ENCODE measurements at places on chromosomes 6 and 20.

- DNase-seq = no peak
These were observed 89.3 kb downstream of the JPH2 start for GRCh38 chr20:44097521-44098255.

- no peak for DNase-seq
These were observed 34.7 kb downstream of the AAR2 start for GRCh38 chr20:36270744-36271638.

GRCh38 chr20:51864967-51865366 is 62.6 kb upstream of the SALL4 start:
- DNase-seq = no peak

GRCh38 chr6:155454471-155454870 is 1.2 kb downstream of the NOX3 start:
- DNase-seq = no peak

GRCh38 chr20:34185766-34186620 is 55.2 kb upstream of the ASIP start:
- DNase-seq = no peak

DNA sequence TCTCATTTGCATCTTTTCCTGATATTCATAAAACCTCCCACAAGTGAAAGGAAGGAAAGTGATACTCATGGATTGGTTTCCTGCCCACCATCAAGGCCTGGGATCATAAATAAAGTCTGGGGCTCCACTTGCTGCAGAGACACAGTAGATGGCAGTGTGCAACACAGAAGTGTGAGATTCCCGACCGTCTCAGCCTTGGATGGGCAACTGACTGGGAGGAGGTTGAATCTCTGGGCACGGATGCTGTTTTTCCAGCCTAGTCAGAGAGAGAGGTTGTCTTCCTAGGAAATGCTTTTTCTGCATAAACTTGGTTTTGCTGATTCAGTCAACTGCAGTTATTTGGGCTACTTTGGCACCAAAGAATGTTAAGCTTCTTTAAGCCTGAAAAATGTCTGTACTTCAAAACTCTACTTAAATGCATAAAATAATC is 9.9 kb upstream of the RFPL4B start:
- no peak for DNase-seq

DNA sequence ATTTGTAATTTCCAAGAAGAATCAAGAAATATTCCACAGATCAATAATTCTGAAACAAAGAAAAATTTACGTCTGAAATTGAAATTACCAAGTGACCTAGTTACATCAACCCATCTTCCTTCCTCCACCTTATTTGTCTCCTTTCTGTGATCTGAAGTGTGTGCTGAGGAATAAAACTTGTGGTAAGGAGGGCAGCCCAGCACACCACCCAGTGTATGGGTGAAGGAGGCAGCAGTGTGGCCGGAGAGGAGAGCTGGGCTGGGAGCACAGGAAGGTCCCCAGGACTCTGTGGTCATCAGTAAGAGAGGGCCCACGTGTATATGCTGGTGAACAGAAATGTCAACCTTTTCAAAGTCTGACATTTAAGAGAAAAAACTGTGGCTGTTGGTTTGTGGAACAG is 11.3 kb upstream of the CCR6 start:
- DNase-seq = no peak

DNA sequence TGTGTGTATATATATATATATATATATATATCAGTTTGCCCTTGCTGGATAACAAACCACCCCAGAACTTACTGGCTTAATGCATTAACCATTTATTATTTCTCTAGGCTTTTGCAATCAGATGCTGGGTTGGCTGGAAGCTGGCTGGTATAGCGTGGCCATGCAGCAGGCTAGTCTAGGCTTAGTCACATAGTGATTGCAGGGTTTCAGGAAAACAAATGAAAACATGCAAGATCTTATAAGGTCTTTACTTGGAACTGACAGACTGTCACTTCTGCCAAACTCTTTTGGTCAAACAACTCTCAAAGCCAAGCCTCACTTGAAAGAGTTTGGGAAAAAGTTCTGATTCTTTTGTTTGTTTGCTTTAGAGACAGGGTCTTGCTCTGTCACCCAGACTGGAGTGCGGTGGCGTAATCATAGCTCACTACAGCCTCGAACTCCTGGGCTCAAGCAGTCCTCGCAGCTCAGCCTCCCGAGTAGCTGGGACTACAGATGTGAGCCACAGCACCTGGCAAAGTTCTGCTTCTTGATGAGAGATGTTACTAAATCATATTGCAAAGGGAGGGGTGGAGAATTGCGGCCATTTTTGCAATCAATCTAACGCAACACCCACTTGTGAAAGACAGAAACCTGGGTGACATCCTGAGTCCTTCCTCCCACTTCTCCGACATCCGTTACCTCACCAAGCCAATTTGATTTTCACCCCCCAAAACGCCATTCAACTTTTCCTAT is 74.6 kb upstream of the RNF24 start:
- no peak for DNase-seq

GRCh38 chr20:50580016-50580747 is 70.0 kb downstream of the PTPN1 start:
- DNase-seq = no peak

GRCh38 chr6:4280707-4281106 is 145.3 kb upstream of the ECI2 start:
- no peak for DNase-seq

DNA sequence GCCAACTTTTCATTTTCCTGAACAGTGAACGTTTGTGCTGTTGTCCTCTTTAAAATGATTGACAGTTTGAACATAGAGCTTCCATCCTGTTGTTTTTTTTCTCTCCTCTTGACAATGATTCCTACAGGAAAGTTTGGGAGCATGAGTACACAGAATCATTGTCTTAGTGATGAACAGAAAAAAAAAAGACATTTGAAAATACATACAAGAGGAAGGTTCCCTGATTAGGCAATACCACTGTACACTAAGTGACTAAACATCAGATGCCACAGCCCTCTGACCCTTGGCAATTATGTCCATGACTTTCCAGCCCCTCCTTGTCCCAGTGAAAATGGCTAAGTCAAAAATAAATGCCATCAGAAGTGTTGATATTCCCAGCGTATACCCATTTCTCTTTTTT is 71.5 kb downstream of the RTN4IP1 start:
- DNase-seq = no peak

DNA sequence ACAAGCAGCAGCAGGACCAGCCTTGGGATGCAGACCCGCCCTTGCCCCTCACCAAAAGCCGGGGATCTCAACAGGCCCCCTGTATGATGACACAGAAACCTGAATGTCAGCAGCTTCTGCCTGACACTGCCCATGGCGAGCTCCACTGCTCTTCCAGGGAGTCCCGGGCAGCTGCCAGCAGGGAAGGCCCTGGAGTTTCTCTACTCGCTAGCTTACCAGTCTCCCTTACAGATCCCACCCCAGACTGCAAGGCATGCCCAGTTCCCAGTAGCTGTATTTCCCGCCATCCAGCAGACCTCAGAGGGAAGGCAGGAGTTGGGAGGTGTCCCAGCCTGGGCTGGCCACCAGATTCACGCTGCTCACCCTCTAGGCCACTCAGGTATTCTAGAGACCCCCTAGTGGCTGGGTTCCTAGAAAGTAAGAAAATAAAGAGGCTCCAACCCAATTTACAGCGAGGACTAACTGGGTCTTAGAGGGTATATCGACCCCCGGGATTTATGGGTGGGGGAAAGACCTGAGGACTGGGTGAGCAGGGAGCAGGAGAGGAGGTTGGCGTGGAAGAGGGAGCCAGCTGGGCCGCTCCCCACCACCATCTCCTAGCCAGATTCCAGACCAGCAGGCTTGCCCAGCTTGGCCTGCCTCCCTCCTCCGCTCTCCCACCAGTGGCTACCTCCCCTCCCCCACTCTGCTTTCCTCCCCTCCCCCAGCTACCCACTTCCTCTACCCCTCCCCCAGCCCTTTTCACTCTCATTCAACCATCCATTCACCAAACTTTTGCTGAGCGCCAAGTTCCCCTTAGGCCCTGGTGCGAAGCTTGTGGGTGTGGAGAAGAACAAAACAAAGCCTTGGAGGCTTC is 9.7 kb upstream of the HMGA1 start:
- DNase-seq = no peak

- no peak for DNase-seq
These were observed 4.8 kb downstream of the TGM6 start for GRCh38 chr20:2385496-2385895.

- DNase-seq = no peak
These were observed 231.0 kb upstream of the EYS start for GRCh38 chr6:65938000-65938399.

- no peak for DNase-seq
These were observed 3.9 kb downstream of the DST start for GRCh38 chr6:56638760-56639159.

DNA sequence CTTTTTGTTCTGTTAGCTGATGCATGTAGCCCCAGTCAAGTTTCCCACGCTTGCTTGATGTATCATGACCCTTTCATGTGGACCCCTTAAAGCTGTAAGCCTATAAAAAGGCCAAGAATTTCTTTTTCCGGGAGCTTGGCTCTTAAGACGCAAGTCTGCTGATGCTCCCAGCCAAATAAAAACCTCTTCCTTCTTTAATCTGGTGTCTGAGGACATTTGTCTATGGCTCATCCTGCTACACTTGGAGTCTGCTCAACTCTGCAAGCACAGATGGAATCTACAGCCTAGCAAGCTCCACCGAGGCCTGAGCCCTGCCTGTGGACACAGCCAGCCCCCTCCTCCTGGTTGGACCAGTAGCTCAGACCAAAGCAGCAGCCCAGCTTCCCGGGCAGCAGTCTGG is 3.4 kb downstream of the CST2 start:
- DNase-seq = no peak

GRCh38 chr6:125714441-125715090 is 34.9 kb upstream of the HEY2 start:
- no peak for DNase-seq

- no peak for DNase-seq
These were observed 118.7 kb downstream of the OPRM1 start for GRCh38 chr6:154157706-154158105.

DNA sequence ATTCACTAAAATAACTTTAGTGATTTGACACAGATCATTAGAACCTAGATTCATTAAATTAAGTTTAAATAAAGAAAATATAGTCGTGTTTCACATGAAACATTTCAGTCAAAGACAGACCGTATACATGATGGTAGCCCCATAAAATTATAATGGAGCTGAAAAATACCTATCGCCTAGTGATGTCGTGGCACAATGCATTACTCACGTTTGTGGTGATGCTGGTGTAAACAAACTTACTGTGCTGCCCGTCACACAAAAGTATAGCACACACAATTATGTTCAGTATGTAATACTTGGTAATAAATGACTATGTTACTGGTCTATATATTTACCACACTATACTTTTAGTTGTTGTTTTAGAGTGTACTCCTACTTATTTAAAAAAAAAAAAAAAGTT is 17.3 kb downstream of the DST start:
- DNase-seq = no peak

- no peak for DNase-seq
These were observed 69.5 kb downstream of the SRC start for GRCh38 chr20:37415118-37416085.

DNA sequence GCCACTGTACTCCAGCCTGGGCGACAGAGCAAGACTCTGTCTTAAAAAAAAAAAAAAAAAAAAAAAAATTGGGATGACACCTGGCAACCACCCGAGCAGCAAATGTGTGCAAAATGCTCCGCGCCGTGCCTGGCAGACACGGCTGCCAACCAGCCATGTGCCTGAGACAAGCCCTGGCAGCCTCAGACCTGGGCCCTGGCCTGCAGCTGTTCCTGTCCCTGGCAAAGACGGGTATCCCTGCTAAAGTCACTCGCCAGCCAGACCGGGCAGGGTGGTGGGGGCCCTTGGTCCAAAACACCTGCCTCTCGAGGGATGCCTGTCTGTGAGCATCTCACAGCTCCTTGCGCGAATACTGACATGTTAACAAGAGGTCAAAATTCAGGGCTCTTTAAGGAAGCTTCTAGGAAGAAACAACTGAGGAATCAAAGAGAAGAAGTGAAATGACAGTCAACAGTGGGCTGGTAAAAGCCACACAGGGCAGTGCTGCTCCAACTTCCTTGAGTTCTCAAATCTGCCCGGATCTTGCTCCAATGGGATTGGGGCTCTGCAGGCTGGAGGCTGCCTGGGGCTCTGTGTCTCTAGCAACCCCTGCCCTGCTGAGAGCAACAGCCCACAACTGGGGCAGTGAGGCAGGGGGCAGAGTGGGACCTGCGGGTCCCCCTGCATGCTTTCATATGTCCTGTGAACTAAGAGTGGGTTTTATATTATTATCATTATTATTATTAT is 53.4 kb downstream of the SYTL3 start:
- DNase-seq = no peak

- no peak for DNase-seq
These were observed 449.6 kb downstream of the RFPL4B start for GRCh38 chr6:112796712-112797111.

GRCh38 chr20:58584881-58585752 is 66.0 kb upstream of the STX16 start:
- no peak for DNase-seq

- no peak for DNase-seq
These were observed 104.1 kb downstream of the PRIM2 start for GRCh38 chr6:57421503-57421902.

DNA sequence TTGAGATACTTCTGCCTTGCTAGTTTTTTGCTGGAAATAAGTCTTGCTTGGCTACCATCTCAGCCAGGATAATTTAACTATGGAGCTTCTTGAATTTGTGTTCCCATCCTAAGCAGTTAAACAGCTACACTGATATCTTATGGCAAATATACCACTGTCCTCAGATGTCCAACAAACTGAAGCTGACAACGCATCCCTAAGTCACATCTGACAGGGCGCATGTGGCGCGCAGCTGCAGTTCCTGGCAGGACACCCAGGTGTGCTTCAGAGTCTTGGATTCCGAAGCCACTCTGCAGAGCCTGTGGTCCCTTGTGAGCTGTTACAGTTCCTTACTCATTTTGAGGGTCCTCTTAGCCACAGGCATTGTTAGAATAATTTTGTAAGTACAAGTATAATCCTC is 127.9 kb downstream of the WDR27 start:
- DNase-seq = no peak

GRCh38 chr6:127854009-127854408 is 46.8 kb downstream of the THEMIS start:
- DNase-seq = no peak

- no peak for DNase-seq
These were observed 77.3 kb downstream of the SLC22A23 start for GRCh38 chr6:3379482-3380060.

All from thoracic aorta (tissue), 2 donors.